ENCODE measurements at places on chromosomes 7 and 10.

DNA sequence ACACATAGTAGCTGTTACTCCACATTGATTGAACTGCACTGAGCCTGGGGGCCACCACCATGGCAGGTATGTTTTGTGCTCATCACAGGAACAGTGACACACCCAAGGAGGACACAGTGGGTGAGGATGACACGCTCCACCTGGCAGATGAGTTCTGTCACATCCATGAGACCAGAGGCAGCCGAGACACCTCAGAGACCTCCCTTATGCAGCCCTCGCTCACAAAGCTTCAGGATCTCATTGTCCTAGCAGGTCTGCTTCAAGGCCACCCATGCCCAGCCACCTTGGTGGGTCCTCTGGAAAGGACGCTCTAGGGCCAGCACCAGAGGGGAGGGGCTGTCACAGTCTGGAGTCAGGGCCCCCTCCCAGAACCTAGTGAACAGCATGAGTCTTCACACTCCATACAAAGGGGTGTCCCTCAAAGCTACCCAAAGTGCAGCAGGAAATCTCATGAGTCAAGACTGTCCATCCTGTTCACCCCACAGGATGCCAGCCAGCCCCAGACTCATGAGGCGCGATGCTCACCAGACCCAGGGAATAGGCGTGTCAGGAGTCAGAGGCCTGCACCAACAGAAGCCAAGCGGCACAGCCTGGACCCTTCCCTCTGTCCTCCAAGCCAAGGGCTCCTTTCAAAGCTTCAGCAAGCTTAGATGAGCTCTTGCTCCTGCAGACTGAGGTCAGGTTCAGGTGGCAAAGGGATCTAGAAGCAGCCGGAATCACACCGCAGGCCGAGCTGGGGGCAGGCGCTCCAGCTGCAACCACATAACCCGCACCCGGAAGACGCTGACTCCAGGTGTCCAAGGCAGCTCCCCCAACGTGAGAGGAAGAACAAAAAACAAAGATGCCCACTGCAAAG lies 9.6 kb downstream of the FAM53B start:
- DNase-seq = peak; percentile 46

GRCh38 chr10:82953331-82953730 lies 1078.3 kb downstream of the NRG3 start:
- no peak for DNase-seq

DNA sequence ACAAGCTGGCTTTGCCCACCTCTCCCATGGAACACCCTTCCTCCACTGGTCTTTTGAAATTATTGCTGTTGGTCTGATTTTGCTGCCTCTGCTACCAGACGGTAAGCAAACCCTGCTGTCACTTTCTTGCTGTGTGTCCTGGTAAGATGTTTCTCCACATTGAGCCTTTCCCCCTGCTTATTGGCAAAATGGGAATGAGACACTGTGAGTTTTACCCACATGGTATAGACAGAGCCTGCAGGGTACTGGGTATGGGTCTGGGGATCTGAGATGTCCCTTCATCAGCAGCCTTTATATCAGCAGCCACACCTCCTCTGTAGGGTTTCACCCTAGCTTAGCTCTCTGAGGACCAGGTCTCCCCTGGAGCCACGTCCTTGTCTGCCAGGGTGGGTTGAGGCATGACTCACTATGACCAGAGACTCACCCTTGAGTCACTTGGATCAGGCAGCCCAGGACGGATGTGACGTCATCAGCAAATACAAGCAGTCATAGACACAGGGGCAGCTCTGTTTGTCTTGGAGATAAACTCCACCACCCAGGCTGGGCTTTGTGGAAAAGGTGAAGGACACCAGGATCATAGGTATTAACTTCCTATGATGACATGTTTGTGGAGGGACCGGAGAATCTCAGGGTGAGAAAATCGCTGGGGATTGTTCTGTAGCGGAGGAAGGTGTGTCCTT lies 17.9 kb upstream of the BAIAP2L1 start:
- DNase-seq = no peak

DNA sequence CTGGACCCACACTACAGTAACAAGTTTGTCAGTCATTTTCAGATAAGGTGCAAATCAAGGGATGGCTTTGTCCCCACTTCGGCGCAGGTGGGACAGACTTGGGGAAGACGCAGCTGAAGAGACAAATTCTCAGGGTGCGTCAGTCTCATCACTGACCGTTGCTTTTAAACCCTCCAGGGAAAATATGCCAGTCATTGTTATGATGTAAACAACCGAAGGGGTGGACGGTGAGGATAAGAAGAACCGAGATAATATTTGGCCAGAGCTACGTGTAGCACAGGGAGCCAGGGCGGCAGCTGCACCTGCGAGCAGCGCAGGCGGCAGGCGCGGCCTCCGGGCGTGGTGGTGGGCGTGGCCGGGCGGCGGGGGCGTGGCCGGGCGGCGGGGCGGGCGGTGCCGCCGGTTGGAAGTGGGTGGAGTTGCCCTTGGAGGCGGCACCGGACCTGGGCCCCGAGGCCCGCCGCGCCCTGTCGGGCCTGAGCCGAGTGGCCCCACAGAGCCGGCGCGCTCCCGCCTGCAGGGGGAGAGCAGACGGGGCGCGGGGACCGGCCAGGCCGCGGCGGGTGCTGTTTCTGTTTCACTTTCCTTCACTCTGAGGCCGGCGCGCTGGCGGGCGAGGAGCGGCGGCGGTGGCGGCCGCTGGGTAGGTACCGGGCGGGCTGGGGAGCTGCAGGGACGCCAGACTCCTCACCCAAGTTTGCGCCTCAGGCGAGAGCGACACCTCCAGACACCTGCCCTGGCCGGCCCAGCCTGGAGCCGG lies at the start of gene PCGF5:
Gene PCGF5, plus strand, starts transcription at position 470 of the 760 bp plus-strand sequence. CDS start 2,209 bp downstream, outside the sequence.
- DNase-seq = peak; percentile 96

DNA sequence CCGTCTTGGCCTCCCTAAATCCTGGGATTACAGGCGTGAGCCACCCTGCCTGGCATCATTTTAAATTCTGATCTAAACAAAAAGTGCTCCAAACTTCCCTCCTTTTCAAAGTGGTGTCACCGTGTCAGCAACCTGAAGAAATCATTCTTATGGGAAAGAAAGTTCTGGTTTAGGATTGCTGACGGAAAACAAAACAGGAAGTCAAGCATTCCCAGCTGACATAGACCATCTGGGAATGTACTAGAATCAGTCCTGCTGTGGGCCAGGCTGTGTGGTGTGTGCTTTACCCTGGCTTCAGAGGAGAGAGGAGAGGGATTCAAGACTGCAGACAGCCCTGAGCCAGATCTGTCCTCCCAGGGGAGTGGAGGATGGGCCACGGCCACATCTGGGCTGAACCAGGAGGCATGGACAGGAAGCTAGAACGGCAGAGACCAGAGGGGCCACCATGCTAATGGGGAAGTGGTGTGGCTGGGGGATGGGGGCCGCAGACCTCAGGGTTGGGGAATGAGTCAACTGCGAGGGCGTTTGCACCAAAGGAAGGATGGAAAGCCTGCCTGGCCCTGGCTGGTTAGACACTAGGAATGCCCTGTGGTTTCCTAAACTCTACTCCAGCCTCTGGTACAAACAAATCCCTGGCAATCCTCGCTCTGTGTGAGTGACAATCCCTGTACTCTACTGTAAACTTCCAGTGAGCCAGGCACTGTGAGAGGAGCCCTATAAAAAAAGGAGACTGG lies 16.7 kb upstream of the CLIP2 start:
- peak; percentile 28 for DNase-seq
